Activated naive CD8-positive, alpha-beta T cell treated with anti-CD3 and anti-CD28 coated beads, Interleukin-2, amount 10 ng/mL, durations not matched to agents 7 days and 5 days (primary cell): ENCODE measurements at places on chromosomes 12 and 14. TPM values are rescaled to one million over a fixed set of nuclear protein-coding genes. Genes with fewer than 3 reads are reported as not detected.

GRCh38 chr14:100611811-100612480, 24.7 kb upstream of the BEGAIN start:
- H3K36me3 ChIP-seq, result no peaks in the 10 kb centered on the region
- no peak for DNase-seq
- H3K27me3 ChIP-seq, result peaks cover 3% of the 10 kb centered on the region
- no peak overlapping the region for H3K27ac ChIP-seq
- peaks cover under 1% of the 10 kb centered on the region for H3K4me1 ChIP-seq
- no peak overlapping the region for H3K4me3 ChIP-seq

Gene PTPN21
- not detected for total RNA-seq

GRCh38 chr12:95766356-95767019, 24.1 kb downstream of the NTN4 start:
- DNase-seq, result no peak
- peaks cover 11% of the 10 kb centered on the region for H3K27me3 ChIP-seq
- H3K4me3 ChIP-seq, result no peak overlapping the region
- no peaks in the 10 kb centered on the region for H3K4me1 ChIP-seq
- no peak overlapping the region for H3K27ac ChIP-seq
- no peaks in the 10 kb centered on the region for H3K36me3 ChIP-seq

DNA sequence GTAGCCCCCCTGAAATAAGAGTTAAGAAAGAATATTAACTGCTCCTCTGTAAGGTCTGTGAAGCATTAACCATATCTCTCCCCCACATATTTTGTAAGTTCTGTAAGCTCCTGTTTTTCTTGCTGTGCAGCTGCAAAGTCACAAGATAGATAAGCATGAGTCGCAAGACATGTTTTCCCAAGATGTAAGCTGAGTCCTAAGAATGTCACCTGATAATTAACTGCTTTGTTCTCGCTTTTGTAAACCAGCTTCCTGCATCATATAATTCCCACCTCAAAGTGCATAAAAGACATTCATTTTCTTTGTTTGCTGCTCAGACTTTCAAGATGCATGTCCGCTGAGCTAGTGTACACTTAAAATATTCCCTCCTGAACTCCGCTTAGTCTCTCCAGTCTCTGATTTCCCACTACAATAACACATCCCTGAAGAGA, 27.0 kb upstream of the PHC1 start:
- H3K27ac ChIP-seq, result no peak overlapping the region
- no peak overlapping the region for H3K4me3 ChIP-seq
- peaks cover 10% of the 10 kb centered on the region for H3K27me3 ChIP-seq
- DNase-seq, result no peak
- H3K36me3 ChIP-seq, result no peaks in the 10 kb centered on the region

- H3K27me3 ChIP-seq, result peaks cover 9% of the 10 kb centered on the region
- no peak overlapping the region for H3K27ac ChIP-seq
- H3K36me3 ChIP-seq, result no peaks in the 10 kb centered on the region
- no peaks in the 10 kb centered on the region for H3K4me1 ChIP-seq
- DNase-seq, result no peak
- no peak overlapping the region for H3K4me3 ChIP-seq
Observed at GRCh38 chr14:61939776-61940175, 177.6 kb downstream of the SNAPC1 start.

GRCh38 chr12:29943683-29944082, 159.9 kb upstream of the TMTC1 start:
- H3K27me3 ChIP-seq, result no peaks in the 10 kb centered on the region
- no peak overlapping the region for H3K4me3 ChIP-seq
- H3K4me1 ChIP-seq, result no peaks in the 10 kb centered on the region
- no peaks in the 10 kb centered on the region for H3K36me3 ChIP-seq
- no peak overlapping the region for H3K27ac ChIP-seq

- H3K27me3 ChIP-seq, result peaks cover 2% of the 10 kb centered on the region
- no peak for DNase-seq
- H3K27ac ChIP-seq, result no peak overlapping the region
- H3K4me3 ChIP-seq, result no peak overlapping the region
- no peaks in the 10 kb centered on the region for H3K4me1 ChIP-seq
Observed at GRCh38 chr14:72679141-72679535, 214.8 kb downstream of the DPF3 start.

GRCh38 chr12:67741270-67741669, 92.7 kb downstream of the DYRK2 start:
- no peaks in the 10 kb centered on the region for H3K4me1 ChIP-seq
- no peak for DNase-seq
- H3K27me3 ChIP-seq, result no peaks in the 10 kb centered on the region
- H3K4me3 ChIP-seq, result no peak overlapping the region

GRCh38 chr14:70036665-70037064, 152.1 kb downstream of the SLC8A3 start:
- H3K36me3 ChIP-seq, result no peaks in the 10 kb centered on the region
- H3K4me3 ChIP-seq, result no peak overlapping the region
- peaks cover 6% of the 10 kb centered on the region for H3K27me3 ChIP-seq
- no peak for DNase-seq
- no peaks in the 10 kb centered on the region for H3K4me1 ChIP-seq

DNA sequence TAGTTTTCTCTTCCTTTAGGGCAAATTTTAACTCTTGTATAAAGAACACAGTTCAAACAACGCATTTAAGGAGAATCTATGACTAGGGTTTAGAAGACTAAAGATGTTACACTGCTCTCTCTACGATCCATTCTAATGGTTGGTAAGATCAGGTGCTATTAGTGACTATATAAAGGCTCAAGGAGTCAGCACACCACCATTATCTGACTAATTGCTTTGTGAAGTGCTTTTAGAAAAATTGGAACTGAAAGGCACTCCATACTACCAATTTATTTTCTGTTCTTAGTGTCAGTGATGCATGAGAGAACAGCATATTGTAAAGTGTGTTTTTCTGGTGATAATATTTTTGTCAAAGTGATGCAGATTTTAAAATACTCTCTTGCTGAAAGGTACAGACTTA, 136.8 kb downstream of the SYT1 start:
- H3K27ac ChIP-seq, result no peak overlapping the region
- DNase-seq, result no peak
- no peaks in the 10 kb centered on the region for H3K4me1 ChIP-seq

Gene PLBD1
- total RNA-seq, result not detected

DNA sequence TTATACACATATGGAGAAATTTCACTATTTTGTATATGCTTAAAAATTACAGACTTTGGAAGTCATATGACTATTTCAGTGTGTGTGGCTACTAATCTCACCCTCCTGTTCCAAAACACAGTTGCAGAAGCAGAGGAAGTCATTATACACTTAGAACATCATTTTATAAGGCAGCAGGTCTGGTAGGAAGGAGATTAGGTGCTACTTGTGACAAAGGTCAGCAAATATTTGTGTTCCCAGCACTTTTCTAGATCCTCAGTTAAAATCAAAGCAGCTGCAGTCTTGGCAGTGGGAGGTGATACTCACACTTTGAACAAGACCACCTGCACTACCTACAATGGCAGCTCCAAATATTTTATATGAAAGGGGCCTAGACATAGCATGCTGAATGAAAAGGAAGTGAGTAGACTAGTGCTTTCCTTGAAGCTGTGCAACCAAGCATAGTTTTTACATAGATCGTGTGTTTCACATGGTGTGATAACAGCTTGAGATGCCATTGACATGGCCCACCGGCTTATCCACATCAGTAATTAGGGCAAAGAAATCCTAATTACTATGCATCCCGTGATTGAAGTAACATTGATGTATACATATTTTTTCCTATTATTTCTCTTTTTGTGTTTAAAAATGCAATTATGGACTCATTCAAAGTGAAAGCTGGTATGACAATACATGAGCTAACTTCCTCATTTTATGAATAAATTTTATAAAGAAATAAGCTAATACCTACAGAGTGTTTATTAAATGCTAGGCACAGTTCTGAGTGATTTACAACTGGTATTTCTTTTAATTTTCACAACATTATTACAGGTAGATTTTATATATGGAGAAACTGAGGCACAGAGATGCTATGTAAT, 5.3 kb downstream of the GYS2 start:
- no peak overlapping the region for H3K4me3 ChIP-seq
- no peak for DNase-seq
- H3K4me1 ChIP-seq, result no peaks in the 10 kb centered on the region
- no peak overlapping the region for H3K27ac ChIP-seq
- H3K36me3 ChIP-seq, result no peaks in the 10 kb centered on the region

DNA sequence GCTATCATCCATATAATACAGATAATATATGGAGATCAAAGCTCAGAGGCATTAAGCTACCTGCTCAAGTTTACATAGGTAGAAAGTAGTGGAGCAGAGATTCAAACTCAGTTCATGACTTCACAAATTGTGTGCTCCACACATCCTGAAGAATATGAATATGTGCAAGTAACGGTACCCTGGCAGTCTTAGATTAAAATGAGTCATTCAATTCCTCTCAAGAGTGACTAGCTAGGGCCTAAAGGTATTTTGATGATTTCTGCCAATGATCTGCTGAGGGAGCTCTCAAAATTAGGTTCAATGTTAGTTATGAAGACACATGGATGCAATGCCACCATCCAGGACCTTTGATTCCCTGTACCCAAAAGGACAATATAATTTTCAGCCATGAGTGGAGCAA, 58.9 kb downstream of the GRIP1 start:
- DNase-seq, result no peak
- no peak overlapping the region for H3K27ac ChIP-seq
- H3K4me1 ChIP-seq, result no peaks in the 10 kb centered on the region
- no peaks in the 10 kb centered on the region for H3K27me3 ChIP-seq
- H3K4me3 ChIP-seq, result no peak overlapping the region

DNA sequence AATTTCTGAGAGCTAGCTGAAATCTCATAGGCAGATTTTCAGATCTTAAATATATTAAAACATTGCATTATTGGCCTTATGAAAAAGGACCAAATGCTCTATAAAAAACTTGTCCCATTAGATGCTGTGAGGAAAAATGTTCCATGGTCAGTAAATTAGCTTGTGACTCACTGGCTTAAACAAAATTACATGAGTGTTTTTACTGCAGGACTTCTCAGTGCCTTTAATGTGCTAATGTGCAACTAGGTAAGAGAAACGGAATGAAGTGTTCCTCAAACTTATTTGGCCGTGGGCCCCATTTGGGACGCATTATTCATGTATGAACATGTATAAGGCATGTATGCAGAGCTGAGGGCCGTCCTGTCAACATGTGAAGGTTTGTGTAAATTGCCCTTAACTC, 41.7 kb downstream of the MYRFL start:
- H3K27me3 ChIP-seq, result peaks cover 5% of the 10 kb centered on the region
- no peaks in the 10 kb centered on the region for H3K36me3 ChIP-seq
- H3K4me1 ChIP-seq, result no peaks in the 10 kb centered on the region
- H3K4me3 ChIP-seq, result no peak overlapping the region

Gene PPP1R3E
- 50.8 TPM for total RNA-seq

Gene SDR9C7
- total RNA-seq, result not detected

Gene NOS1
- not detected for total RNA-seq

GRCh38 chr12:132071830-132072384, 72.2 kb downstream of the DDX51 start:
- H3K27ac ChIP-seq, result no peak overlapping the region
- H3K4me1 ChIP-seq, result peaks cover 6% of the 10 kb centered on the region
- no peak for DNase-seq
- no peak overlapping the region for H3K4me3 ChIP-seq
